ENCODE measurements at places on chromosomes 13 and 19.

DNA sequence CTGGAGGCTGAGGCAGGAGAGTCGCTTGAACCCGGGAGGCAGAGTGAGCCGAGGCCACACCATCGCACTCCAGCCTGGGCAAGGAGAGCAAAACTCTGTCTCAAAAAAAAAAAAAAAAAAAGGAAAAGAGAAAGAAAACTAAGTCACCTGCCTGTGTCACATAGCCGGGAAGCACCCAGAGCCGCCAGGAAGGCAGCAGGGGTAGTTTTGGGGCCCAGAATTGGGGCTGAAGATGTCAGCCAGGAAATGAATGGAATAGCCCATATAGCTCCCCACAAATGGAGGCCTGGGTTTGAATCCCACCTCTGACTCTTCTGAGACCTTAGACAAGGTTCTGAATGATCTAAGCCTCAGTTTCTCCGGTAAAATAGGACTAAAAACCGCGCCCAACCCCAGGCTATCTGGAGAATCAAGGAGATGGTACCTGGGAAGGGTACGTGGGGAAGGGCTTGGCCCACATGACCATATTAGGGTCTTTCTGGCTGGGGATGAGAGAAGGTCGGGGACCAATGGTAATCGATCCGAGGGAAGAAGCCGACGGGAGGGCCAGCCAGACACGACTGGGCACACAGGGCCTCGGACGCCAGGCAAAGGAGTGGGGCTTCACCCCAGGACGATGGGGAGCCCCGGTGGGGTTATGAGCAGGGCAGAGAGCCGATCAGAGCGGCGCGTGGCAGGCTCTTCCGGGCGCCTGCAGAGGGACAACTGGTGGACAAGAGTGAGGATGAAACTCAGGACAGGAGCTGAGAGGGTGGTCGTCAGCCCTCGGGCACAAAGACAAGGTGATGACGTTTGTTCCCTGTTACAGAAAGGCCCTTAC, 14.4 kb downstream of the CCDC124 start:
- DNase-seq = no peak

- DNase-seq = no peak
Measured at GRCh38 chr19:49896863-49897621, at the start of gene IL4I1. TSS of gene IL4I1 (minus strand) at chr19:49896887. CDS start at chr19:49896160, 727 bp downstream.

GRCh38 chr13:83221256-83221655, 661.0 kb downstream of the SLITRK1 start:
- no peak for DNase-seq

GRCh38 chr19:38107129-38107528, 116.9 kb downstream of the DPF1 start:
- DNase-seq = no peak

GRCh38 chr13:92175330-92175729, 776.9 kb downstream of the GPC5 start:
- DNase-seq = no peak

GRCh38 chr19:17125062-17125727, 49.6 kb downstream of the MYO9B start:
- no peak for DNase-seq

DNA sequence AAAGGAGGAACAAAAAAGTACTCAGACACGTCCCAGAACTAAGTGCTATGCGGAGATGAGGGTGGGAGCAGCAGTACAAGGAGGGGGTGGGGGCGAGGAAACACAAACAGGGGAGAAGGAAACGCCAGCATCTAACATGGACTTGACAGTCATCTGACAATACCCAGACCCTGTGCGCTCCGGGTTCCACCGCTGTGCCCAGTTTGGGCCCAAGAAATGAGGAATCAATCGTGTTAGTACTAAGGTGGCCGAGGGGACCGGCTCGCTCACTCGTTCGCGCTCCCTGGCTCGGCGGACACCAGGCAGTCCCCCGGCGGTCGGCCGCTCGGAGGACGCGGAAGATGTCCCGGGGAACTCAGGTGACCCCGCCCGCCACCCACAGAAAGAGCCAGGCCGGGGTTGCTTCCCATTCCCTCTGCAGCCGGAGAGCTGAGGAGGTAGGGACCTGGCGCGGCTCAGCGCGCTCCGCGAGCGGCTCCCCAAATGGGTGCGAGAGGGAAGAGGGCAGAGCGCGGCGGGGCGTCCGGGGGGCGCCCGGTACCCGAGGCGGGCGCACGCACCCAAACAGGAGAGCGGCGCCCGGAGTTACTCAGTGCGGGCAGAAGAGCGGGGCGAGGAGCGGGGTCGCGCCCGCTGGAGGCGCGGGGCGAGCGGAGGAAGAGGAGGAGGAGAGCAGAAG, 616 bp downstream of the TSHZ3 start:
- no peak for DNase-seq

DNA sequence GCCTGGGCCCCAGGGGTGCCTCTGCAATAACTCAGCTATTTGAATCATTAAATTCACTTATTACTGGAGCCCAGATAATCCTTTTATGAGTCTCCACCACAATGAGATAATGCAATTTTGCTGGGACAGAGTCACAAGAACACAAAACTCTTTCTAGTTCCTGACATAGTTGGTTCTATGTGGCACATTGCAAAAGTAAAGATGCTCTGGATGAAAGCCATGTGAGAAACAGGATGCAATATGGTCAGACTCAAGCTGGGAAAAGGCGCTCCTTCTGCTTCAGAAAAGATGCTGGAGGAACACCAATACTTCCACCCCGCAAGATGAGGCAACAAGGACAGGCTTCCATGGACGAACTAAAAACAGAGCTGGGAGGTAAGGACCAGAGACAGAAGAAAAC, 5.7 kb downstream of the ANKRD27 start:
- no peak for DNase-seq

GRCh38 chr19:2982561-2982960, 5.2 kb downstream of the TLE6 start:
- no peak for DNase-seq

GRCh38 chr13:28136916-28137315, 1.4 kb upstream of the PAN3 start:
- no peak for DNase-seq

DNA sequence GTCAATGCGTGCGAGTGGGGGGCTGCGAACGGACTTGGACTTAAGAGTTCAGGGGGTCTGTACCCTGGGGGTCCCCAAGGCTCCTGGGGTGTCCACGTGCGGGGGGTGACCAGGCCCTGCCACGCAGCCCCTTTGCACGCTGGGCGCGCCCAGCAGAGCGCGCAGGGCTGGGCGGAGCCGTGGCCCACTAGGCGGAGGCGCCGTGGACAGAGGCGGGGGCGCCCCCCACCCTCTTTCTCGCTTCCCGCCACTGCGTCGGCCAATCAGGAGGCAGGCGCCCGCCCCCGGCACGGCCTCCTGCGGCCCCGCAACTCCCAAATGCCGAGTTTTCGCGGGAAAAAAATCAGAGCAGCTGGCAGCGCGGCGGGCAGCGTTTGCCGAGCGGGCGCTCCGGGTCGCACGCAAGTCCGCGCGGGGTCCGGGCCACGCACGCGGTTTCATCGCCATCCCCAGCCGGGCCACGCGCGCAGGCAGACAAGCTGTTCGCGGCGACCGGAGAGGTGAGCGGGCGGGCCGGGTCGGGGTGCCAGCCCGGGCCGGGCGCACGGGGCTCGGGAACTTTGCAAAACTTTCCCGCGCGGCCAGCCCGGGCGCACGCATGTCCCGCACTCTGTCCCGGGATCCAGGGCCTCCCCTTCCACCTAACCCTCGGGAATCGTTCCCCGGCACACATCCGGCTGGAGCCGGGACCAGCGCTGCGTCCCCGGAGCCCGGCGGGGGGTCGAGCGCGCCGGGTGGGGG, at the start of gene UHRF1:
UHRF1 (plus strand) TSS at position 346 of the 741 bp plus-strand sequence. CDS start 1,385 bp downstream, outside the sequence.
- no peak for DNase-seq

DNA sequence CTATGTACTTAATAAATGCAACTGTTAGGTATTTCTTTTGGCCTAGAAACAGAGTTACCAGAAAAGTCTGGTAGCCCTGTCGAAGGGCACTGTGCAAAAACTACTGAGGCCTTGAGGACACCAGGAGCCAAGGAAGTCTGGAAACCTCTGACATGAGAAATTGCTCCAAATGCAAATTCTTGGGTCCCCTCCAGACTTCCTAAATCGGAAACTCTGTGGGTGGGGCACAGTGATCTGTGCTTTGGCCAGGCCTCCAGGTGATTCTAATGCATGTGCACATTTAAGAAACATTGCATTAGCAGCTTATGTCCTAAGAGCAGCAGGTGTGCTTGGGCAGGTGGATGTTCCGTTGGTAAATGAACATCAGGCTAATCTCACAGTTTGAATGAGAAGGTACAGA, 50.0 kb downstream of the STARD13 start:
- DNase-seq = no peak

DNA sequence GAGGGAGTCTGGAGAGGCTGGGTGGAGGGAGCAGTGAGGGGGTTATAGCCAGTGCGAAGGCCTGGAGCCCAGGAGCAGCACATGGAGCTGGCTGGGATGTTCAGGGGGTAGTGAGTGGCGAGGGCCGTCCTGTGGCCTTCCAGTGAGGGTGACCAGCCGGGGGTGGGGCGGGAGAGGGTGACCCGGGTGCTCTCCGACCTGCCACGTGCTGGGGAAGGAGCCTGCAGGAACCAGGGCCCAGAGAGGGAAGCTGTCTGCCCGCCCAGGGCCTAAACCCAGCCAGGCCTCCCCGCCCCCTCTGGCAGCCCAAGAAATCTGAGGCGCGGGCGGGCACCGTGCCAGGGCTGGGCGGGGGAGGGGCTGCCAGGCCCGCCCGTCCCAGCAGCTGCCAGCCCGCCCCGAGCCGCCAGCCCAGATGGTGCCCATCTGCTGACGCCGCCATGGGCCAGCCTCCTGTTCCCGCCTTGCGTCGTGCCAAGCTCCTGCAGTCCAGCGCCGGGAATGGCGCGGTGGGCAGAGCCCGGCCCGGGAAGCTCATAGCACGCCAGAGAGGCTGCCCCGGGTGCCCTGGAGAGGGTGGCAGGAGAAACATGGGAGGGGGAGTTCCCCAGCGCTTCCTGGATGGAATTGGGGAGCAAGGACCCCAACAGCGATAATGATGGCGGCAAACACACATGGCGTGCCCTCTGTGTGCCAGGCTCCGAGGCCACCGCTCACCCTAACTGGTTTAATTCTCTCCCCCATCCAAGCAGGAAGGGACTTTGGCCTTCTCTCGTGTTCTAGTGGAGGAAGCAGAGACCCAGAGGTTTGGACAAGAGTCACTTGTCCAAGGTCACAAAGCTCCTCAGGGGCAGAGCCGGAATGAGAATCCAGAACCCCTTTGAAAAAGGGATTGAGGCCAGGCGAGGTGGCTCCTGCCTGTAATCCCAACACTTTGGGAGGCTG, 21.5 kb downstream of the NFIC start:
- no peak for DNase-seq

DNA sequence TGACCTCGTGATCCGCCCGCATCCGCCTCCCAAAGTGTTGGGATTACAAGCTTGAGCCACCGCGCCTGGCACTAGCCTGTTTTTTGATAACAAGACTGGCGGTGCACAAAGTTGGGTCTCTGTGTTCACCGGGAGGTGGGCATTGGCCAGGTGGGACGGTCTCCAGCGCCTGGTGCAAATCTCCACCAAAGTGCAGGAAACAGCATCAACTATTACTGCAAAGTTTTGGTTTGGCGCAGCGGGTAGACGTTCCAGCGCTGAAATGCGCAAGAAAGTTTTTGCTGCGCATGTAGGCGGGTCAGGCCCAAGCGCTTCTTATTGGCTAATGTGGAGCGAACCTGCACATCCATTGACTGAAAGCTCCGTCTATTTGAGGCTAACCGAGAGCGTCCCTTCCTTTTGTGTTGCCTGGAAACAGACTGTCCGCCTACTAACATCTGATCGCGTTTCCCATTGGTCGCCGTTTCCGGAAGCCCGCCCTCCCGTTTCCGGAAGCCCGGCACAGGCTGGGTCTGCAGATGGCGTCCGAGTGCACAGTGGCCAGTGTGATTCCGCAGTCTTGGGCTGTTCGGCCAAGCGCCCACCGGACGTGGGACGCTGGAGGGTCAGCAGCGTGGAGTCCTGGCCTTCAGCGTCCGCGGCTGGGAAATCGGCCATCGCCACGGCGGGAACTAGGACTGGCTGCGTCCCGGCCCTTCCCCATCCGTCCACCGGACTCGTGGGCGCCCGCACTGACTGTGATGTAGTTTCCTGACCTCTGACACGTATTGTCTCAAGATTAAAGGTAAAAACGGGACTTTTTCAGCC, 53.3 kb upstream of the ZNF527 start:
- peak; percentile 64 for DNase-seq

GRCh38 chr13:109666656-109667055, 119.7 kb downstream of the IRS2 start:
- DNase-seq = no peak

DNA sequence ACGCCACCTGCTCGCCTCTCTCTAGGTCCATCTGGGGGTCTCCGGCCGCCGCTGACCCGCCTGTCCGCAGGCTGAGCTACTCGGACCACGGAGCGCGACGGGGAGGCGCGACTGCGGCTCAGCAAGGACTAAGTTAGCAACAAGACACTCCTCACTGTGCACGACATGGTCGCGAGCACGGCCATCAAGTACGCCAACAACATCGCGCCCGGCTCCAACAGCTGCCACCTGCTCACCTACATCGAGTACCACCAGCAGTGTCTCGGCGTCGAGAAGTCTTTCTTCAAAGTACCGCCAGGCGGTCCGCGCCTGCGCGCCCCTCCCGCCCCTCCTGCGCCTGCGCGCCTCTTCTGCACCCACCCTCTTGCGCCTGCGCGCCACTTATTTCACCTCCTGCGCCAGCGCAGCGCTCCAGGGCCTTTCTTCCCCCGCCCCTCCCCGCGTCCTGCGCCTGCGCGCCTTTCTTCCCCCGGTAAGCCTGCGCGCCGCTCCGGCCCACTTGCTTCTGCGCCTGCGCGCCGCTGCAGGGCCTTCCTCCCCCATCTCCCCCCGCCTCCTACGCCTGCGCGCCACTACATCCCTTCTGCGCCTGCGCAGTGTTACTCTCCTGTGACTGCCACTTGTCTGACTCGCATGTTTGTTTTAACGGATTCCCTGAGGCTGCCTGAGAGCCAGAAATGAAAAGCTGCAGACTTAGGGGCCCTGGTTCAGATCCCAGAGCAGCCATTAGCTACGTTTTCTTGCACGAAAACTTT, 64.0 kb downstream of the ACSBG2 start:
- DNase-seq = peak; percentile 86

DNA sequence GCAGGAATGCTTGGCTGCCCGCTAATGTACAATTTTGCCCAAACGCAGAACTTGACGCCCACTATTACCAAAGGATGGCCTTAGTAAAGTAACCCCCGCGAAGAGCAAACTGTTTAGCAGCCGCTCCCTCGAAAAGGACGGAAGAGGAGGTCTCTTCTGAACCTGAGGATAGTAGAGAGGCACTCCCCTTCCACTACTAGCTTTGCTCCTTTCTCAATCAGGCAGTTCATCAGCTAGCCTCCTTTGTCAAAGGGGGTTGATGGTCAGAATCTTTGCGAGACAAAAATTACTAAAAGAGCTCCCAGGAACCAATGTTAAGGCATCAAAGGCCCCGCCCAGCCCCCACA, 534 bp downstream of the CAB39L start:
- no peak for DNase-seq

GRCh38 chr19:41843371-41843770, 1.1 kb downstream of the LYPD4 start:
- no peak for DNase-seq

DNA sequence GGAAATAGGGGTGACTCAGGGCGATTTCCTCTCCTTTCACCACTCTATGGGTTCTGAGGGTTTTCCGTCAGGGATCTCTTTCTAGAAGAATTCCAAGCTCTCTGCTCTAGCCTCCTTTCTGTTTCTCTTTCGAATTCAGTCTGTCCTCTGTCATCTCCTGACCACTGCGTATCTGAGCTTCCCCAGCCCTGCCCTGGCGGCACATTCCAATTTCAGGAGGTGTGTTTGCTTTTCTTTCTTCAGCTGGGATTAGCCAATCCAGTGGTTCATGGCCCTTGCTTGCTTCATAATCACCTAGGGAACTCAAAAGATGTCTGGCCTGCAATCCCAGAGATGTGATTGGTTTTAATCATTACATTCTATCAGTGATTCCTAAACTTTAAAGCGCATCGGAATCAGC, 9.4 kb downstream of the IFNL2 start:
- DNase-seq = no peak

Measured in cortex of kidney (tissue), 1 donor.